ENCODE measurements at places on chromosomes 4 and X.

DNA sequence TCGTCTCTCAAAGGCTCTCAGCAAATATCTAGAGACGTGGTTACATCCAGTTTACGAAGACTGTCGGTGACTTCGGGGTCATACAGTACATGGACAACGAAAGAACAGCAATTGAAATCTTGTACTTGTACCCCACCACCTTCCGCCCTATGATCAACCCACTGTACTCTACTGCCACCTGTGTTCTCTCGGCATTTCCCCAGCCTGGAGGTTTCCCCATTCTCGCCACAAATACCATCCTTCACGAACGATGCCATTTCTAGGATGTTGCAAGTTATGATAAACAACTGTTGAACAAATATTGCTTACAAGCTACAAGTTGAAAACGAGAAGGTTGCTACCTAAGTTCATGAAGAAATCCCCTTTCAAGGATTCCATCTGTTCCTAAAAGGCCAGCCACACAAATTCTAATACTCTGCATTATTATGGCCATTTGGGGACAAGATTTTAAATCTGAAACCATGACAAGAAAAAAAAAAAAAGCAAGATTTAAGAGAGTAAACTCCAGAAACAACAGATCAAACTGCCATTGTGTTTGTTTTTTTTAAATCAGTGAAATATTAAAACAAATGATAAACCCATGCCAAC lies 1.6 kb downstream of the APBB2 start:
- peak; percentile 53 for DNase-seq

GRCh38 chr4:71006203-71006907 lies 12.9 kb downstream of the DCK start:
- no peak for DNase-seq

GRCh38 chr4:6448476-6449170 lies 23.8 kb downstream of the PPP2R2C start:
- DNase-seq: no peak

DNA sequence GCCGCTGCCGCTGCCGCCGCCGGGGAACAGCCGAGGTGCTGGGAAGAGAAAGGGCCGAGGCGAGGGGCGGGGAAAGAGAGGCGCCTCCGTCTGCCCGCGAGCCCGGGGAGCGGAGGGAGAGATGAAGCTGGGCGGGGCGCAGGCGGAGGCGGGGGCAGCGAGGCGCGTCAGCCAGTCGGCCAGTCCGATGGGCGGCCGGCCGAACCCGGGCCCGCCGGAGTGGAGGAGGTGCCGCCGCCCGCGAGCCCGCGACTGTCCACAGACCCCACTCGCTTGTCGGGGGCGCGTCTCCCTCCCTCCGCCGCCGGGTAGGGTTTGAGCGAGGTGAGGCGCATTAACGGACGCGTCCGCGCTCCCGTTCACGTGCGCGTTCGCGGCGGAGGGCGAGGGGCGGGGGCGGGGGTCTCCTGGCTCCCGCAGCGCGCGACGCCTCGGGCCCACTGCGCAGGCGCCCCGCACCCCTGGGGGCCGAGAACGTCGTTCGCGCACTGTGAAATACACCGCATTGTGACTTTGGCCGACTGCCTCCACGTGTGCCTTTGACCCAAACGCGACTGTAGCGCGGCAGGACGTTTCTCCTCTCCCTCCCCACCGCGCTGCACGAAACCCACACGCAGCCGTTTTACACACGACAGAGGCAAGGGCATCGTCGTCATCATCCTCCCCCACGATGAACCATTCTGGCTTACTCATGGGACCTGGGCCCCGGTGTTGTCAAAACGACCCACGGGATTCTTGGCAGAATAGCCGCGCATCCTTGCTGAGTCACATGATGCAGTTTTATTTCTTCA lies at the start of gene NUDT11:
Gene NUDT11, minus strand, starts transcription at position 92 of the 791 bp plus-strand sequence. CDS start 148 bp downstream, outside the sequence.
- no peak for DNase-seq

- DNase-seq: no peak
Observed at GRCh38 chrX:13152518-13153185, 108.2 kb upstream of the FAM9C start.

DNA sequence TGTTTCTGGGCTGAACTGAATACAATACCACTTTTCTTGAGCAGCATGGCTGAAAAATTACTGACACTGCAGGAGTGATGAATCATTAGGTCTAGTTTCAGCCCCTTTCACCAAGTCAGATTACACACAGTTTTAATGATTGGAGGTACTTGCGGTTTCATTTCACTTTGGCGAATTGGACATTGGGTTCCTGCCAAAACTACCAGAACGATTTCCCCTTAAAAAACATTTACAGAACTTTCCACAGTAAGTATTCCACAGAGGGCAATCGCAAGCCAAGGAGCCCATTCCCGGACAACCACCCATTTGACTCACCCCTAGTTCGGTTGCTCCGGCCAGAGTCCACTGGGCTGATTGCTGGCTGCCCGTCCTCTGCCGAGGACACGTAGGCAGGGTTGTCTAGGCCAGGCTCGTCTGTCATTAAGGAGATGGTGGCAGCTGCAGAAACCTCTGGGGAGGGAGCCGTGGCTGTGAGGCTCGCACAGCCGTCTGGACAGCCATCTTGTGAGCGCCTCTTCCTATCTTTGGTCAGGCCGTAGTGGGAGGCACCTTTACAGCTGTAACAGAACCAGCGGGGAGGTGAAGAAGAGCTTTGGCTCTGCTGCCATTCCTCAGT lies 83.5 kb downstream of the LNX1 start:
- DNase-seq: no peak

DNA sequence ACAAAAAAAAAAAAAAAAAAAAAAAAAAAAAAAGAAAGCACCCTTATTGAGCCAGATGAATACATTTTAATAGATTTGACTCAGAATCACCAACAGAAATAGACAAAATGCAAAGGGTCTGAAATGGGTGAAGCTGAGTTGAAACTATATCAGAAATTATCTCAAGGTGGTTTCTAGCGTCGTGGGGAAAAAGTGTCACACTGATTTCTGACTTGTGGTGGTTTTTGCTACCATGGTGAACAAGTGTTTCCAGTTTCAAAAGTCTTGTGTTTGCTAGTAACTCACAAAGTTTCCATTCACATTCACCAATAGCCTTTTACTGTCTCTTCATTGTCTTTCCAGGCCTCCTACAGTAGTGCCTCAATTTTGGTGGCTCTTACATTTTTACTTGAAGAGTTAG lies 135.5 kb downstream of the ARHGAP24 start:
- no peak for DNase-seq

DNA sequence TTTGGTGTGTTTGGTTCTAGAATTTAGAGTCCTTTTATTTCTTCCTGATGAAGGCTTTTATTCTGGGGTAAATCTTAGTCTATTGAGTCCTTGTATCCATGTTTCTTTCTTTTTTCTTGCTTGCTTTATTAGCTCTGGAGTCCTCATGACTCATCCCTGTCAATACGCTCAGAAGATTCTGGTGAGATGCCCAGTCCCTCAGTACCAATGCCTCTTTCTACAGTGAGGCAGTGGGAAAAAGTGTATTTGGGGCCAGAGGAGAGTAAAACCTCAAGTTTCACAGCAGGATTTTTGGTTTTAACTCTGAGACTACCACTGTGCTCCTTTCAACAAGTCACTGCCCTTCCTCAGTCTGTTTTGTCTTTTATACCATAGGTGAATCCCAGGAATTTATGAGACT lies 368.0 kb downstream of the GBA3 start:
- no peak for DNase-seq

- no peak for DNase-seq
Observed at GRCh38 chrX:69060631-69061408, 104.4 kb downstream of the PJA1 start.

GRCh38 chr4:159390648-159391047 lies 287.8 kb downstream of the RAPGEF2 start:
- no peak for DNase-seq

DNA sequence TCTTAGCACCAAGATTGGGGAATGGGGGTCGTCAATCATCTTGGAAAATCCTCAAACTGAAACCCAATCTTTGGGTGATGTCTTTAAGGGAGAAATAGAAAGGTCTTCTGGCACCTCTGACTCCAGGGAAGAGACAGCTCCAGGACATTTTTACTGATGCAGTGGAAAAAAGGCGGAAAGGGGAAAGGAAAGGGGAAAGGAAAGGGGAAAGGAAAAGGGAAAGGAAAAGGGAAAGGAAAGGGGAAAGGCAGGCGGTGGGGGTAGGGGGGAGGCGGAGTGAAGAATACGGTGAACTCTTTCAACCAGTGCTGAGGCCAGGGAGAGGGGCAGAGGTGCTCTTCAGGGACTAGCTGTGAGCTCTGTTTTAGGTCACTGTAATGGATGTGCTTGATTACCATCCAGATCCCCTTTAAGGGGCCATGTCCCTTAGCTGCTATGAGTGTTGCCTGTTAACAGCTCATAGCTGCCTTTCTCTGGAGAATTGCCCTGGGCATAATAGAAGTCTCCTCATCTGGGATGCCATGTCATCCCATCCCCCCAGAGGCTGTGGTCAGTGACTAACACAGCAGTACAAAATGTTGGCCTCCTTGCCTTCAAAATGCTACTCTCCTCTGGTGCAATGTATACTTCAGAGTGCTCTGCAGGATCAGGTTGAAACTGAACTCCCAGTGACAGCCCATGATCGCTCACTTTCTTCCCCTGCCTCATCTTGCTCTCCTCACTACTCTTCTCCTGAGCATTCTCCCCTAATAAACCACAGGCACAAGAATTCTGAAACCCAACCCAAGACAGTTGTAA lies 92.4 kb upstream of the AP1S2 start:
- no peak for DNase-seq

- no peak for DNase-seq
Observed at GRCh38 chr4:144189121-144189520, 48.6 kb upstream of the GYPA start.

- no peak for DNase-seq
Observed at GRCh38 chr4:153676486-153676885, 7.6 kb upstream of the TLR2 start.

DNA sequence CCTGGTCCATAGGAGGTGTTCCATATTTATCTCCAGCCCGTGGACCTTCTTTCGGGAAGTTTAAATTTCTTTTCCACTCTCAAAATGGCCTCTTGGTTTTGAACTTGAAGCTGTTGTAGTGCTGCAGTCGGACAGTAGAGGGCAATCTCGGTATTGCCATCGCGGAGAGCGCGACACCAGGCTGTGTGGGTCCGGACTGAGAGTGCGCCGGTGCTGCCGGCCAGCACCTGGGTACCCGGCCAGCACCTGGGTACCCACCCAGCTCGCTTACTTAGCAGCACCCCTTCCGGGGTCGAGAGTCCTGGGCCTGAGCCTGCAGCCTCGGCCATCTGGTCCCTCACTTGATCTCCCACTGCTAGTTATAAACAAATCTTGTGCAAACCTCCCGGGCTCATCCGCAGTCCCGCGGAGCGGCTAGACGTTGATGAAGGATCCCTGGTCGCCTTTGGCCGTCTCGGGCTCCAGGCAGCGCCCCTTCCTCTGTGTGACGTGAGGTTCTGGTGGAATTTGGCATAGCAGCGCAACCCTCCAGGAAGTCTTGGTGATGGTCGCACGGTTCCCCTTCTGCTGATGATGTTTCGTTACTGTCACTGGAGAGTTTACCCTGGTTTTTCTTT lies 18.0 kb downstream of the FAM9A start:
- no peak for DNase-seq

DNA sequence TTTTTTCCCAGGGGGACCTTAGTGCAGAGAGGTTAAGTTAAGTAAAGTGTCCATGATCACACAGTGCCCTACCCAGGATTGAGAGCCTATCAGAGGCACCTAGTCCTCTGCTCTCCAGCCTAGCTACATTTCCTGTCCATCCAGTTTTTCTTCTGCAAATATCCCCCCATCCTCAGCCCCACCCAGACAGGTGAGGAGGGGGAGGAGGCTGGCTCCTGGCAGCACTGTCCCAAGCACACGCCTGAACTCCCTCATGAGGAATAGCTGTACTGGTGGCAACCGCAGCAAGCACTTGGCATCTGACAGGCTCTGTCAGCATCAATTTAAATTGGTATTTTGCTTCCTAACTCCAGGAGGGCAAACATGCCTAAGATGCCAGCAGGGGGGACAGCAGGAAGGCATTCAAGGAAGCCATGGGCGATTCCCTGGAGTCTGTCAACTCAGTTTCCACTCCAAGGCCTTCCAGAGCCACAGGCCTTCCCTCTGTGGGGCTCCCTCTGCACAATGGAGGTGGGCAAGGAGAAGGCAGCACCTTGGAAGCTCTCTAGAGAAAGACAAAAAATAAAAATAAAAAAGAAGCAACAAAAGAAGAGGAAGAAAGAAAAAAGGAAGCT lies 6.4 kb upstream of the FRMPD3 start:
- DNase-seq: no peak

DNA sequence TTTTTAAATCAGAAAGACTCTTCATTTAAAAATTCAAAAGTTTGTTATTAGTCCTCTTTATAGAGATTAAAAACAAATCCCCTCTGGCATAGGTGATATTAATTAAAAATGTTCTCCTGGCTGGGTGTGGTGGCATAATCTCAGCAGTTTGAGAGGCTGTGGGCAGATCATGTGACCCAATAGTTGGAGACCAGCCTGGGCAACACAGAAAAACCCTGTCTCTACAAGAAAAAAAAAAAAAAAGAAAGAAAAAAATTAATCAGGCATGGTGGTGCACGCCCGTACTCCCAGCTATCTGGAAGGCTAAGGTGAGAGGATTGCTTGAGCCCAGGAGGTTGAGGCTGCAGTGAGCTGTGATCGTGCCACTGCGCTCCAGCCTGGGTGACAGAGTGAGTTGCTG lies 38.9 kb downstream of the RASGEF1B start:
- no peak for DNase-seq

DNA sequence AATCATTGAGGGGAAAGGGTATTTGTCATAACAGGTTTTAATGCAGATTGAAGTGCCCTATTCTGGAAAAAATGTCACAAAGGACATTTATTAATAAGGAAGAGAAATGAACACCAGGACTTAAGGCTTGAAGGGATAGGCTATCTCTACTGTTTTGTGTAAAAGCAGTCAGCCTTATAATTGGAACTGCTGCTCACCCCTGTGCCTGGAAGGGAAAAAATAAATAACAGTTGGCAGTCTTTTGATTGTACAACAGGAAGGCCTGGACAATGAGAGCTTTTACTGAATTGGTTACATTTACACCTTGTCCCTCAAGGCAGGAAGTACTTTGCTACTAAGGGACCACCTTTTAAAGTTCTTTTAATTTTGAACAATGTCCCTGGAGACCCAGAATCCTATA lies 17.8 kb upstream of the MAGED4 start:
- DNase-seq: no peak

GRCh38 chr4:37827030-37827685 lies 672 bp downstream of the PGM2 start:
- no peak for DNase-seq

DNA sequence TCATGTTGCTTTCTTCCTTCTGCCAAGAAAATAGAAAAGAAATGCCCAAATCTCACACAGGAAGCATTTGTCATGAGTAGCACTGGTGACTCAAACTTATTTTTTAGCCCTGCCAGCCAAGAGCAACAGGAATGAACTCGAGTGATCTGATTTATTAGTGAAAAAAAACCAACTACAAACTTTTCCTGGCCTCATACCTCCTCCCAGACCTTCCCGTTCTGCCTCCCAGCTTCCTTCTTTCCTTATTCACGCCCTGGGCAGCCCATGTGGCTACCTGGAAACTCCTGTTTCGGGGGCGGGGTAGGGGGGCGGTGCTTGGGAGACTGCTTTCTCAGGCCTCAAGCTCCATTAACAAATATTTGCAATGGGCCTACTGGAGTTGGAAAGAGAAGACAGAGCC lies 178.5 kb downstream of the NHS start:
- no peak for DNase-seq

- no peak for DNase-seq
Observed at GRCh38 chr4:154958621-154959358, 177.7 kb downstream of the RBM46 start.

- DNase-seq: no peak
Observed at GRCh38 chrX:136822337-136823095, 41.8 kb upstream of the ARHGEF6 start.
